ENCODE measurements at places on chromosomes 2 and 18. TPM values are rescaled to one million over a fixed set of nuclear protein-coding genes. Genes with fewer than 3 reads are reported as not detected.
A peak's percentile ranks its signal among the peaks of the same experiment; 100 is the strongest.

DNA sequence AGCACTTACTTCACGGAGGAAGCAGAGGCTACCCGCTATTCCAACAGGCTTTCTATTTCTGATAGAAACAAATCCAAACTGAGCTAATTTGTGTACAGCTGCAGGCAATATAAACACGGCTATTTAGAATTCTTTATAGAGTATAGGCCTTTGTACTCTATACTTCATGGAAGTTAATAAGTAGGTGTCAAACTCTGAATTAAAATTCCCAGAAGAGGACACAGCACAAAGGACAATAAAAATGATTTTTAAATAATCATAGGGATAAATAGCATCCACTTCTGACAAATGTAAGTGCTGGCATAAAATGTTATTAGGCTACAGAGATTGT is 261.5 kb downstream of the AFF3 start:
- DNase-seq: no peak

DNA sequence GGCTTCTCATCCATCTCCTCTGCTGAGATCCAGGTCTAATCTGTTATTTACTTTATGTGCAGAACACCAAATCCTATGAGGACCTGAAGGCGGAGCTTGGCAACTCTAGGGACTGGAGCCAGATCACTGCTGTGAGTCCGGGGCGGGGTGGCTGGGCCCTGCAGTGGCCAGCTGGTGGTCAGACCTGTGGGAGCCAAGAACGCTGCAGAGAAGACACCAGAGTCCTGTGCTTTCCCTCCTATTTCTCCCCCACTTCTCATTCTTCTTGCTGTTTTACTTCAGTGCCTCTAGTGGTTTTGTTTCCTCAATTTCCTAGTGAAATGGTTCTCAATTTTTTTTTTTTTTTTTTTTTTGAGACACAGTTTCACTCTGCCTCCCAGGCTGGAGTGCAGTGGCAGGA is 19.7 kb downstream of the VIL1 start:
- no peak for DNase-seq

GRCh38 chr2:238069021-238069709 is 8.4 kb downstream of the SCLY start:
- DNase-seq: no peak

The C2orf78 gene
- not detected for total RNA-seq

DNA sequence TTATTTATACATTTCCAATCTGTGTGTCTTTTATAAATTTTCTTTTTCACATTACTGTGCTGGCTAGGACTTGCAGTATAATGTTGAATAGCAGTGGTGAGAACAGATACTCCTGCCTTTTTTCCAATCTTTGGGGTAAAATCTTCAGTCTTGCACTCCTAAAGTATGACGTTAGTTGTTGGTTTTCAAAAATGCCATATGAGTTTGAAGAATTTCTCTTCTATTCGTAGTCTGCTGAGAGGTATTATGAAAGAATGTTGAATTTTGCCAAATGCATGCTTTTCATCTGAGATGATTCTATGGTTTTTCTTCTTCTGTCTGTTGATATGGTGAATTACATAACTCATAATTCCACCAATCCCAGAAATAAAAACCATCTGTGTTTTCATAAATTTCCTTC is 335.3 kb upstream of the CHST9 start:
- DNase-seq: no peak

GRCh38 chr2:158923641-158924040 is 44.8 kb upstream of the TANC1 start:
- no peak for DNase-seq

DNA sequence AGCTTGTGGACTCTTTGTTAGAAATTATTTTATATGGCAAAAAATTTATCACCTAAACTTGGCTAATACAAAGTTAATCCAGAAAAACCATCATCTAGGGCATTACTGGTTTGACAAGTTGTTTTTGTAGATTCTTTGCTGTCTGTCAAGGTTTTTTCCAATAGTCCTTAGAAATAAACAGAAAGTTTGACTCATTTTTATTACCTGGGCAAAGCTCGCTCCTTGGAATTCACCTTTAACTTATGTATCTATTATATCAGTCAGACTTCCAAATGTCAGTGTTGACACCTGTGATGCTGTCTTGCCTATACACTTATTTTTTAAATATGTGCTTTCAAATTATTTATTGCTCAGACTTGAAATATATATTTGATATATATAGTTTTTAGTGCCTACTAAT is 21.7 kb downstream of the LAMA3 start:
- DNase-seq: no peak

GRCh38 chr18:34911081-34911480 is 130.1 kb upstream of the MAPRE2 start:
- no peak for DNase-seq

The IRS1 gene
- total RNA-seq: 16.2 TPM

The KCNIP3 gene
- total RNA-seq: 2.5 TPM

The FEV gene
- total RNA-seq: not detected

GRCh38 chr2:44169155-44169898 is 652 bp downstream of the PPM1B start:
- DNase-seq: peak; percentile 16

GRCh38 chr2:1051075-1051474 is 100.4 kb downstream of the SNTG2 start:
- no peak for DNase-seq

- DNase-seq: no peak
Observed at GRCh38 chr2:168116448-168116847, 130.9 kb downstream of the STK39 start.

DNA sequence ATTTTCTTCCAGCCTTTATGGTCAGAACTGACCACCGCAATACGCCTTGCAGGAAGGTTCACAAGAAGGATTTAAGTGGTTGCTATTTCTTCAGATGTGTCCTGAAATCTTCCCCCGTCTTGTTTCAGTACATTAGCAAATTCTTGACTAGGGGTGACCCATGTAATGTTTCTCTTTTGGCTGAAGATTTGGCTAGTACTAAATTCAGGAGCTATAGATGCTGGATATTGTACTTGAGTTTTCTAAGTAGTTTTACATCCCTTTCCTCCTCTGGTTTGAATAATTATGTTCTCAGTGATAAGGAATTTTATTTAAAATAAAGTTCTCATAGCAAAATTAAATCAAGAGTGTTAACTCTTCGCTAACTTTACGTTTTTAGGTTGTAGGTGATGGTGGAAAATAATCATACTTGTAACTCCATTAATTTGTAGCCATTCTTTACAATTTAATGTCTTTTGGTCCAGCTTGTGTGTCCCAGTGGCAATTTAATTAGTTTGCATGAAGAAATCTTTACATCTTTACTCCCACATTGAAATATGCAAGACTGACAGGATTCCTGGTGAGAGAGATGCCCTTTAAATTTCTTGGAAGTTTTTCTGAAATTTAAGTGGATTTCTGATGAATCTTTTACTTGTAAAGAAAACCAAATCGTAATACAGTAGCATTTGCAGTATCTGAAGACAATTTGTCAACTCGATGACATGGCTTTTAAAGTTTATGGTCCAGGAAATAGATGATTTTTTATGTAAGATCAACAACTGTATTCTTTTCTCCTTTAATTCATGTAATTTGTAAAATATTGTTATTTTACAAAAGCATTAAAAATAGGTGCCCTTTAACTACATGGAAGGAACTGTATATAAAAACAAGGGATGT is 2.8 kb downstream of the PHLPP1 start:
- DNase-seq: no peak

The SERPINB3 gene
- total RNA-seq: 668 TPM

DNA sequence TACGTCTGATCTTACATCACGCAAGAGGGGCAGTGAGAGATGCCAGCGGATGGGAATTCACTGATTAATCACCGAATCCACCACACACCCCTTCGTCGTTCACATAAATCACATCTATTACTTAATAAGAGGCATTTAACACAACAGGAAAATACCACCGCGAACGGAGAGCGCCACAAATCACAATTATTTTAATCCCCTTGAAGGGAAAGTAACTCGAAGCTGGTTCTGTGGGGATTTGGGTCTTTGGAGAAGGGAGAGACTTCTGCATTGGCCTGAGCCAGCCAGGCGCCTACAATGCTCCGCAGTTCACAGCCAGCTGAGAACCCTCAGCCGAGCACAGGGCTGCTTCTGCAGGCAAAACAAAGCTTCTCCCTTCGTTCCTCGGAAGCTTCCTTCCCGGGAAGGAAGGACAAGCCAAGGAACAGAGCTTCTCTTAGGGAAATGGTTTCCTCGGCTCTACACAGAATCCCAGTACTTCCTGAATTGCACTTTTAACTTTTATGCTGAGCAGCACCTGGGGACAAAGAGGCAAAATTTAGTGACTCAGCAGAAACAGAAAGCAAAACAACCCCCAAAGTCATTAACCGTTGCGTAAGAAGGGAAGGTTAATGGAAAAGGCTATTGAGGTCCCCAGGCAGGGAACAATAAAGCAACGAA is at the start of gene LRP1B:
Gene LRP1B, minus strand, starts transcription at position 7 of the 660 bp plus-strand sequence. CDS start 287 bp downstream, outside the sequence.
- DNase-seq: no peak

The TXNDC2 gene
- not detected for total RNA-seq

GRCh38 chr18:10143596-10143995 is 229.8 kb downstream of the VAPA start:
- DNase-seq: no peak

GRCh38 chr2:46554397-46554796 is 75.0 kb downstream of the TMEM247 start:
- DNase-seq: no peak
